ENCODE measurements at places on chromosomes 6 and 20.
A peak's percentile ranks its signal among the peaks of the same experiment; 100 is the strongest.

DNA sequence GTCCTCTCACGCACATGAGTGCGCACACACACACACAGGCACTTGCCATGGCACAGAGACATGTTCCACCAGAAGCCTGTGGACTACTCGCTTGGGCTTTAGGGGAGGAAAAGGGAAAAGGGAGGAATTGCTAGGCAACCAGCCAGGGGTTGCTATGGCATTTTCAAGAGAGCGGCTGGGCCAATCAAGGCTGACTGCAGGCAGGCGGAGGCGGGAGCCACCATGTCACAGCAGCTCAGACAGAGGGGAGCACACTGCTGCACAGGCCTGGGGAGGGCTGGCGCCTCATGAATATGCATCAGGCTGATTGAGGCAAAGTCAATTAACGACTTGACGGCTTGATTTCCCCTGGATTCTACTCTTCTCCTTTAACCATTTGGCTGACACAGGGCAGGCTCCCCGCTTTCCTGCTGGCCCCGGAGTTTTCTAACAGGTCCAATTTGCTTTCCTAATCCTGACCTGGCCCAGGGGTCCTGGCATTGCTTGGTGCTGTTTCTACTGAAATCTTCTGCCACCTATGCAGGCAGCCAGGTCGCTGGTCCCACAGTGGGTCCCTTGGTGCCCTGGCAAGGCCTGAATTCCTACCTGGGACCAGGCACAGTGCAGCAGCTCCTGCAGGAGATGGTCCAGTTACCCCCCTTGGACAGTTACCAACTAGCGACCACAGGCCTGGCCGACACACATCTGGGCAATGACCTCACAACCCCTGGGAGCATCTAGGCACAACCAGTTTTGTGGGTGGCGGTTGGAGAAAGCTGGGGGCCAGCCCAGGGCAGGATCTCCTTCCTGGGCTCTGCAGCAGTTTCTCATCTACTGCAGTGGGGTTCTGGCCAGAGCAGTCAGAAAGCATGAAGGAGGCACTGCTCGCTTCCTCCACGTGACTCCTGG is 52.1 kb downstream of the YTHDF1 start:
- DNase-seq = no peak

DNA sequence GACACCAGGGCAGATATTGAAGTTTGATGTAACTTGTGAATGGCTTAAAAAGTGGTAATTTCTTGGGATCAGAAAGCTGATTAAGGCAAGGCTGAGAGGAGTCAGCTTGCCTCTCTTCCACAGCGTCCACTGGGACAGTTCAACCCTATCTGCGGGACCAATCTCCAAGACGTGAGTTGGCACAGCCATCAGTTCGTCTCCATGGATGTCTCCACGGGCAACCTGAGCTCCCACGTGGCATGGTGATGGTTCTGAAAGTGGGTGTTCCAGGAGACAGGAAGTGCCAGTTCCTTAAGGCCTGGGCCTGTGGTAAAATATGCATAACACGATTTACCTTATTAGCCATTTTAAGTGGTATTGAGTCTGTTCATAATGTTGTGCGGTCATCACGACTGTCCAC is 67.9 kb upstream of the BHLHE23 start:
- no peak for DNase-seq

DNA sequence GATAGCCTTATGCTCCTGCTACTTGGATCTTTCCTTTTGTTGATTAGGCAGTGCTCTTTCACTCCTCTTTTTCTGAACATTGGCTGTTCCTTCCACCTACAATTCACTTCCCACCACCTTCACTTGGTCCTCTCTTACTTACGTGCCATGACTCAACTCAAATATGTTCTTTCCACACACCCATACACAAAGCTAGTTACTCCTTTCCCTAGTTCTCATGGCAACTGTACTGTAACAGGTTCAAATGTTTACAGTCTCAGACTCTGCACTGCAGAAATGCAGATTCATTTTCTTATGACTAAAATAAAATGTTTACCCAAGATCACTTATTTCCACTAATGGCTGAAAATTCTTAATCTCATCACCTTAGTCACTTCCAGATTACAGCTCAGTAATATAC is 174.0 kb upstream of the TSHZ2 start:
- DNase-seq = no peak

DNA sequence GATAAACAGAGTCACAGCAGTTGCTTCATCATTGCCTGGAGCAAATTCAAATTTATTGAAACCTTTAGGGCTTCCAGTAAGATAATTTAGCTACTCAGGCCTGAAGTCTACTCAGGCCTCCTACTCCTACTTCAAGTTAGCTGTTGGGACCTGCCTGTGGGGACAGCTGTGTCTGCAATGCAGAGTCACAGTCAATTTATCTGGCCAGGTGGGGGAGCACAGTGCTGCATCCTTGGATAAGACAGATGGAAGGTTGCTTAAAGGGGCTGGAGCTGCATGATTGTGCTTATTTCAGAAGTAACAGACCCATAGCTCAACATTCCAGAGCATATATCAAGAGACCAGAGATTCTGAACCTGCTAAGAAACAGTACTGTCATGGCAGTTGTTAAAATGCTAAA is 932.1 kb downstream of the QKI start:
- no peak for DNase-seq

- DNase-seq = no peak
These were observed 16.2 kb upstream of the BLCAP start for GRCh38 chr20:37543828-37544227.

DNA sequence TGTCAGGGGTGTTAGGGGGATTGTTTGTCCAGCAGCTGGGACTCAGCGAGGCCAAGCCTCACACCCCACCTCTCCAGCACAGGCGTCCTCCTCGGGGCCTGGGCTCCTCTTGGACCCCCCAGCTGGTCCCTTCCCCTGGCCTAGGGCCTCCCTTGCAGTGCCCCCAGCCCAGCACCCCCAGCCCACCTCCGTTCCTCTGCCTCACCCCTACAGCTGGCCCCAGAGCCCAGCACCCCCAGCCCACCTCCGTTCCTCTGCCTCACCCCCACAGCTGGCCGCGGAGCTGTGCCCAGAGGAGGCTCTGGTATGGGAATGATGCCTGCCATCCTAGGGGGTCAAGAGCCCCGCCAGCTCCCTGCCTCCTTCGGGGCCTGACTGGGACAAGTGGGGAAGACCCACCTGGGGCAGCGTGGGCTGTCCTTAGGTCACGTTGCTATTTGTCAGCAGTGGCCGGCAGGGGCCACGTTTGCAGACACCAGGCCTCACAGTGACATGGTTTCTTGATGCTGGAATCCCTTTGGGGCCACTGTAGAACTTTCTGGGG is 7.9 kb upstream of the COL20A1 start:
- DNase-seq = no peak

DNA sequence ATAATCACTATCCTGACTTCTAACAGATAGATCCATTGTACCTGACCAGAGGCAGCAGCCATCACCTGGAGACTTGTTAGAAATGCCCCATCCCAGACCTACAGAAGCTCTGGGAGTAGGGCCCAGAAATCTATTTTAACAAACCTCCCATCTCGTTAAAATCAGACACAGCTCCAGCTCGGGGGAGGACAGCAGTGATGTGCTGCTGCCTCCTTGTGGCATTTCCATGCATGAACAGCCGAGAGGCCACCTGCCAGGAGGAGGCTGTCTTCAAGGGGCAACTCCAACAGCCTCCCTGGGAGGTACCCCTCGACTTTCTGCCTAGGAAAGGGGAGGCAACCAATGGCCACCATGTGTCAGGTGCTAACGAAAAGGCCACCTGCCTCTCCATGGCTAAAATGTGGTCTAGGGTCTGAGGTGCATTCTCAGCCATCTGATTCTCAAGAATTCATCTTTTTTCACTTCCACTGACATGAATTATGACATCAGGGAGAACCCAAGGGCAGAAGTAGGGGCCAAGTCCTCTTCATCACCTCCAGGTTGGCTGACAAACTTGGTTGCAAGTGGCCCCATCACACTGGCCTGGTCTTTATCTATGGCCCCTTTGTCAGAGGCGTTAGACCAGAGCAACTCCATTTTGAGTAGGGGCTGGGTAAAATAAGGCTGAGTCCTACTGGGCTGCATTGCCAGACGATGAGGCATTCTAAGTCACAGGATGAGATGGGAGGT is 12.2 kb upstream of the KCNK15 start:
- peak; percentile 23 for DNase-seq

DNA sequence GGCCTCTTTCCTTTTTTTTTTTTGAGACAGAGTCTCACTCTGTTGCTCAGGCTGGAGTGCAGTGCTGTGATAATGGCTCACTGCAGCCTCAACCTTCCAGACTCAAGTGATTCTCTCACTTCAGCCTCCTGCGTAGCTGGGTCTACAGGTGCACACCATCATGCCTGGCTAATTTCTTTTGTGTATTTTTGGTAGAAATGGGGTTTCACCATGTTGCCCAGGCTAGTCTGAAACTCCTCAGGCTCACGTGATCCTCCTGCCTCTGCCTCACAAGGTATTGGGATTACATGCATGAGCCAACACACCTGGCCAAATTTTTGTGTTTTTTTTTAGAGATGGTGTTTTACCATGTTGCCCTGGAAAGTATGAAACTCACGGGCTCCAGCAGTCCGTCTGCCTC is 29.3 kb downstream of the SRC start:
- no peak for DNase-seq

DNA sequence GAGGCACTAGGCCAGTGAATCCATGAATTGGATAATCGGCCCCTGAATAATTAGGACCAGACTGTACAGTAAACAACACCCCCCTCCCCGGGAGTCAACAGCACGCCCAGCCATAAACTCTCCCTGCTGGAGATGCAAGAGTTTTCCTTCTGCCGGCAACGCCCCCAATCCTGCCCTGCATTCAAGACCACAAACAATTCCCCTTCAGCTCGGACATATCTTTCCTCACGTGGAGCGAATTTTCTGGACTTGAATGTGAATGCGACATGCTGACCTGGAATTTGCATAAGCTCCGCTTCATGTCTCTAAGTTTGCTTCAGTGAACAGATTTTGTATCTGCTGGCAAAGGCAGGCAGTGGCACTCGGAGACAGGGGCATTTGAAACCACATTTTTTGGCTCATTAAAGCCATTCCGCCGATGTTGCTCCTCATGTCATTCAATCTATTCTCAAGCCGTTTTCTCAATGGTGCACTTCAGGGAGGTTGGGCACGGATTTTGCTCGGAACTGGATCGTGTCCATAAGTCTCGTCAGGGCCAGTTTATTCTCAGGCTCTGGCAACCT is 38.0 kb upstream of the GMPR start:
- DNase-seq = no peak

DNA sequence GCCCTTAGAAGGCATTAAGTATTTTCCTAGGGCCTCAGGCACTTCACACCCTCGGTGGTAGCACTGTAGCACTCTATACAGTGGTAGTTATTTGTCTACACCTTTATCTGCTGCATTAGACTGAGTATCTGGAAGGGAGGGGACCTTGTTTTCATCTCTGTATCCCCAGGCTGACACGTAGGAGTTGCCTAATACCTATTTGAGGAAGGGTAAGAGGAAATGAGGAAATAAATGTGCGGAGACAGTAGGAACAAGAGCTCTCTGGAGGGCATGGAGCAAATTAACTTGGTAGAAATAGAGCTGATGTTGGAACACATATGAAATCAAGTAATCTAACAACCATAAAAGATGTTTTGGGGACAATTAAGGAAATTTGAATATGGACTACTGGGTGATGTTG is 3.9 kb downstream of the CNPY3 start:
- DNase-seq = no peak

GRCh38 chr6:75296811-75297779 is 12.5 kb upstream of the TMEM30A start:
- no peak for DNase-seq

GRCh38 chr6:33298773-33299236 is at the start of gene RGL2:
Gene RGL2, minus strand, starts transcription at chr6:33298942. Its CDS starts 332 bp downstream, at chr6:33298610.
- peak; percentile 48 for DNase-seq

DNA sequence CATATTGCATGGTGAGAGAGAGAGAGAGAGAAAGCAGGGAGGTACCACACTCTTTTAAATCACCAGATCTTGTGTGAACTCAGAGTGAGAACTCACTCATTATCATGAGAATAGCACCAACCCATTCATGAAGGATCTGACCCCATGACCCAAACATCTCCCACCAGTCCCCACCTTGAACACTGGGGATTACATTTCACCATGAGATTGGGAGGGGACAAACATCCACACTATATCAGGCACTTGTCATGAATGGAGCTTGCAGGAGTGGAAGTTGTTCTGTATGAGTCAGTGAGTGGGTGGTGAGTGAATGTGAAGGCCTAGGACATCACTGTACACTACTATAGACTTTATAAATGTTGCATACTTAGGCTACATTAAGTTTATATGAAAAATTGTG is 47.7 kb upstream of the RNF182 start:
- DNase-seq = no peak

GRCh38 chr6:329888-330691 is 37.8 kb downstream of the DUSP22 start:
- DNase-seq = no peak

DNA sequence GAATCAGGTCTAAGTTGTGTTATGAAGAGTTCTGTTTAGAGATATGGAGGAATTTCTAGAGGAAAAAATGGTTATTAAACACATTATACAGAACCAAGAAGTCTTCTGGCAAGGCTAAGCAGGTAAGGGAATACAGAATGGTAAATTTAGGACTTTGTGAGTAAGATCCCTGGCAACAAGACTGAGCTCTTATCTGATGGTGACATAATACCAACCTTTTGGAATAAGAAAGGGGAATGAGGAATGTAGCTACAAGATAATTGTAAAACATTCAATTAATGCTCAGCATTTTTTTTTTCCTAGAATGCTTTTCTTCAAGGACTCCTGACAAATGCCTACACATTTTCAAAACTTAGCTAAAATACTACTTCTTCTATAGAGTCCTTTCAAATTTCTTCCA is 51.8 kb downstream of the CYB5R4 start:
- DNase-seq = no peak

DNA sequence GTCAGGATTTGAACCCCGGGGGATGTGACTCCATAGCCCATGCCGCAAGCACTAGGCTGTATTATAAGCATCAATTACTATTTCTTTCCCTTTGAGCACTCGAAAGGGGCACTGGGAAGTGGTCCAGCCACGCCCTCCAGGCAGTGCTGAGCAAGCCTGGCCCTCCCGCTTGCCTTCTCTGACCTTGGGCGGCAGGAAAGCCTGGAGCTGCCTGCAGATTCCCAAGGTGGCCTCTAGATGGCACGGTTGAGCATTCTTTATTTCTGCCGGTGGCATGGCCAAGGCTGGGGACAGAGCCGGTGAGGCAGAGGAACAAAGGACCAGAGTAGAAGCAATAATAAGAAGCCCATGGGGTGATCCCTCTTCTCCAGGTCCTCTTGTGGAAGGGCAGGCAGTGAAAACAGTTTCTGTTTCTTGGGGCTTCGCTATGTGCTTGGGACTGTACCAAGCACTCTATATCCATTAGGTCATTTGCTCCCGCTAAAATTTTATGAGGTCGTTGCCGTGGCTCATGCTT is 32.0 kb downstream of the ARHGAP40 start:
- peak; percentile 35 for DNase-seq

GRCh38 chr6:71486461-71486860 is 197.8 kb downstream of the OGFRL1 start:
- no peak for DNase-seq

- DNase-seq = no peak
These were observed 90.1 kb downstream of the PXDC1 start for GRCh38 chr6:3661390-3661789.
